Ovary (tissue), 10 donors: ENCODE measurements at places on chromosomes 12 and 14. TPM values are rescaled to one million over a fixed set of nuclear protein-coding genes. Genes with fewer than 3 reads are reported as not detected.

GRCh38 chr12:14452336-14452735 lies 86.9 kb downstream of the ATF7IP start:
- H3K4me3 ChIP-seq, result no peak overlapping the region
- H3K36me3 ChIP-seq, result no peaks in the 10 kb centered on the region
- no peak for DNase-seq
- H3K4me1 ChIP-seq, result peaks cover under 1% of the 10 kb centered on the region
- no peaks in the 10 kb centered on the region for H3K27me3 ChIP-seq

GRCh38 chr12:45928309-45928708 lies 62.1 kb downstream of the SCAF11 start:
- H3K27ac ChIP-seq, result no peak overlapping the region
- no peak for DNase-seq
- no peaks in the 10 kb centered on the region for H3K36me3 ChIP-seq
- no peak overlapping the region for H3K4me3 ChIP-seq
- H3K4me1 ChIP-seq, result no peaks in the 10 kb centered on the region

- H3K4me1 ChIP-seq, result no peaks in the 10 kb centered on the region
- H3K36me3 ChIP-seq, result no peaks in the 10 kb centered on the region
These were observed 256.5 kb downstream of the EMP1 start for GRCh38 chr12:13452955-13453570.

DNA sequence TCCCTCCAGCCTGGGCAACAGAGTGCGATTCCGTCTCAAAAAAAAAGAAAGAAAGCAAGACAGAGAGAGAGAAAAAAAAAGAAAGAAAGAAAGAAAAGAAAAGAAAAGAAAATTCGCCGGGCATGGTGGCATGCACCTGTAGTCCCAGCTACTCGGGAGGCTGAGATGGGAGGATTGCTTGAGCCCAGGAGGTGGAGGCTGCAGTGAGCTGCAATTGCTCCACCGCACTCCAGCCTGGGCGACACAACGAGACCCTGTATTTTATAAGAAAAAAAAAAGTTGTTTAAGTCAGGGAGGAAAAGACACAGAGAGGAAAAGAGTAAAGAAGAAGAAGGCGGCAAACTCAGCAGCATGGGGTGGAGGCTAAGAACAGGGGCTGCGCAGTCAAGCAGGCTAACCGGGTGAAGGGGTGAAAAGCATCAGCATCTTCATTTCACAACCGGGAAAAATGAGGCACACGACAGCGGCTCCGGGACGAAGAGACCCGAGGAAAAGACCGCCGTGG lies 557 bp upstream of the FICD start:
- H3K4me1 ChIP-seq, result no peaks in the 10 kb centered on the region
- H3K27me3 ChIP-seq, result no peaks in the 10 kb centered on the region
- H3K27ac ChIP-seq, result no peak overlapping the region
- DNase-seq, result no peak

- no peak overlapping the region for H3K27ac ChIP-seq
- H3K4me1 ChIP-seq, result peaks cover 2% of the 10 kb centered on the region
- H3K36me3 ChIP-seq, result no peaks in the 10 kb centered on the region
These were observed 409.0 kb downstream of the RGS6 start for GRCh38 chr14:72341237-72341636.

GRCh38 chr14:103698380-103699260 lies 16.6 kb downstream of the XRCC3 start:
- peaks cover 22% of the 10 kb centered on the region for H3K4me1 ChIP-seq
- no peaks in the 10 kb centered on the region for H3K27me3 ChIP-seq
- no peak overlapping the region for H3K4me3 ChIP-seq
- H3K36me3 ChIP-seq, result no peaks in the 10 kb centered on the region
- no peak for DNase-seq
- H3K27ac ChIP-seq, result no peak overlapping the region

DNA sequence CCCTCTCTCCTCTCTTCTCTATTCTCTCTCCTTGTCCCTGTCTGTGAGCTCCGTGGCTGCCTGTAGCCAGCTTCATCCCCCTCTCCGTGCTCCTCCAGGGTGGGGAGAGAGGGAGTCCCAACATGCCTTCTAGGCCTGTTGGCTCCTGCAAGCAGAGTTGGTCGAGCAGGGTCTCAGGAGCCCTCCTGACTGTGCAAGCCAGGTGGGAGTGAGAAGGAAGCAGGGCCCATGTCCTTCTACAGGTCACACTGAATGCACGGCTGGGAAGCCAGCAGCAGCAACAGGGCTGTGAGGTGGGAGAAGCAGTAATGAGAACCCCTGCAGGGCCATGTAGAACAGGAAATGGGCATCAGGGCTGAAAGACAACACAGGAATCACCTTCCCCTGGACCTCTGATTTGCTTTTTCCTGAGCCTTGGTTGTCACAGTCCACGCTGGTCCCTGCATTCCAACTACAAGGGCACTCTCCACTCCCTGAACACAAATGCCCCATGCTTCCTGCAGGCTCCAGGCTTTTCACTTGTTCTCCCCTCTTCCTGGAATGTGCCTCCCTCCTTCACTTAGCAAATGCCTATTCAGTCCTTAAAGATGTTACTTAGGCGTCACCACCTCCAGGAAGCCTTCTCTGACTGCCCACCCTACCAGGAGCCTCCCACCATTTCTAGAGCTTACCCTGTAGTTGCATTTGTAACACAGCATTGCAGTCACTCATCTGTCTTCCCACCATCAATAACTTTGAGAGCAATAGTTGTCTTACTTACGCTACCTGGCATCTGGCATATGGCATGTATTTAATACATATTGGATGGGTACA lies 51.2 kb downstream of the TSPAN11 start:
- H3K4me1 ChIP-seq, result no peaks in the 10 kb centered on the region
- H3K36me3 ChIP-seq, result no peaks in the 10 kb centered on the region
- DNase-seq, result no peak
- no peak overlapping the region for H3K4me3 ChIP-seq
- H3K27ac ChIP-seq, result no peak overlapping the region
- no peaks in the 10 kb centered on the region for H3K27me3 ChIP-seq

GRCh38 chr14:104184506-104184905 lies 46.1 kb downstream of the KIF26A start:
- no peak for DNase-seq
- H3K4me3 ChIP-seq, result no peak overlapping the region
- H3K27ac ChIP-seq, result no peak overlapping the region

DNA sequence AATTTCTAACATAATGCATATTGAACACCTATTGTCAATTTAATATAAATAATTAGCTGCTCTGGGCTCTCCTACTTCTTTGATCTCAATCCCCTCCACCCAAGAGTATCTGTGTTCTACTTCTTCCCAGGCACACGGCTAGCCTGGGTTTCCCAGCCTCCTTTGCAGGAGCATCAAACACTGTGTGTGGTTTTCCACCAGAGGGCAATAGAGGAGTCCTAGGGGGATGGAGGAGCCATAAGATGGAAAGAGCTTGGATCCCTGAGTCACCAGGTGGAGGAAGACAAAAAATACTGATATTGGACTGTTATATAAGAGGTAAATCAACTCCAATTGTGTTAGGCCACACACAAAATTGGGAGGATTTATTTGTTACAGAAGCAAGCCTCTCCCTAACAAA lies 333.7 kb downstream of the GLT1D1 start:
- H3K4me1 ChIP-seq, result no peaks in the 10 kb centered on the region
- H3K27me3 ChIP-seq, result no peaks in the 10 kb centered on the region
- no peak overlapping the region for H3K4me3 ChIP-seq
- no peak for DNase-seq
- no peak overlapping the region for H3K27ac ChIP-seq
- H3K36me3 ChIP-seq, result no peaks in the 10 kb centered on the region

DNA sequence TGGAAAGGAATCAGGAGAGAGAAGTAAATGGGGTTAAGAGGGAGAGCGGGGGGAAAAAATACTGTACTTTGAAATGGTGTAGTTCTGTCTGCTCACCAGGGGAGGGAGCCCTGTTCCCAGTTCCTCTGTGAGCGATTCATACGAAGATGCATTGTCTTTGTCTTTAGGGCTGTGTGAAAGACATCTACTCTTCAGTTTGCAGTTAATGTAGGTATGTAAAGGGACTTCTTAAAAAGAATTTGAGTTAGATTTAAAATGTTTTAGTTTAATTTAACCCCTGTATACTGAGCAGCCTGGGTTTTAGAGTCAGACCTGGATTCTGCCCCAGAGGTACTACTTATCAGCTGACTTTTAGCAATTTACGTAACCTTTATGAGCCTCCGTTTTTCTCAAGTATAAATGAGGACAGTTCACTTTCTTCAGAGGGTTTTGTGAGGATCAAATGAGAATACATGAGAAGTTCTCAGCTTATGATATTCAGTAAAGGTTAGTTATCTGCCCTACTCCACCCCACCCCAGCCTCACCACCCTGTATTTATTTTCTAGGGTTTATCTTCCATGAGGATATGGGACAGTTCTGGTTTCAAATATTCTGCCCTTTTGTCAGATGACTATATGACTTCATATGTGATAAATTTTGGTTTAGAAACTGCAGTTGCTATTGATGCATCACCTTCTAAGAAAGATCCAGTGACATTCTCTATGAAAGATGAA lies 82.5 kb upstream of the EVL start:
- DNase-seq, result peak; percentile 52
- H3K4me3 ChIP-seq, result no peak overlapping the region
- no peaks in the 10 kb centered on the region for H3K36me3 ChIP-seq
- no peaks in the 10 kb centered on the region for H3K4me1 ChIP-seq
- H3K27ac ChIP-seq, result no peak overlapping the region

DNA sequence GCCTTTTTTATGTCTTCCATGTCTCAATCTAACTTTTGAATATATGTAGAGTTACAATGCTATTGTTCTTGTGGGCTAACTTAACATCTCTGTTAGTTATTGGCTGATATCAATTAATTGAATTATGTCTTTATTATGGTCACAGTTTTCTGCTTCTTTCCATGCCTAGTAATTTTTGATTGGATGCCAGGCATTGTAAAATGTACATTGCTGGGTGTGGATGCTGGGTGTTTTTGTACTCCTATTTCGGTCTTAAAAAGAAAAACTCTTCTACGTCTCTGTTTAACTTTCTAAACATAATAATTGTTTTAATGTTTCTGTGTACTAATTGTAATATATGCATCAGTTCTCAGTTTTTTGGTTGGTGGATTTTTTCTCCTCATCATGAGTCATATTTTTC lies 296.1 kb upstream of the PRICKLE1 start:
- H3K4me3 ChIP-seq, result no peak overlapping the region
- no peaks in the 10 kb centered on the region for H3K4me1 ChIP-seq
- DNase-seq, result no peak
- H3K27me3 ChIP-seq, result no peaks in the 10 kb centered on the region

DNA sequence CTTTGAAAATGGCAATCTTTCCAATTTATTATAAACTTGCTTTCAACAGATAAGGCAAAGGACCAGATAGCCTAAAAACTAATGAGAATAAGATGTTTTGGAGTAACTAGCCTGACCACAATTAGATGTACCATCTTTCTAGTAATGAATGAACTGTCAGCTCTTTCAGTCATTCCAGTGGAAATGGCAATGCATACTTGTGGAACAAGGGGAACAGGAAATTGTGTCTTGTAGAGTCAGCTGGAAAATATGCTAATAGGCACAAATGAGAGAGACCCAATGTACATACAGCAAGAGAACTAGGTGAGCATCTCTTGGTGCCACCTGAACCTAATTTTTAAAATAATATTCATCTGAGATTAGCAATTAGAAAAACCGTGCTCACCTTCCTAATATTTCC lies 76.1 kb upstream of the GPHB5 start:
- no peak for DNase-seq
- H3K27me3 ChIP-seq, result no peaks in the 10 kb centered on the region
- H3K36me3 ChIP-seq, result no peaks in the 10 kb centered on the region
- H3K4me3 ChIP-seq, result no peak overlapping the region
- no peaks in the 10 kb centered on the region for H3K4me1 ChIP-seq

- peaks cover 10% of the 10 kb centered on the region for H3K4me1 ChIP-seq
- DNase-seq, result no peak
- no peak overlapping the region for H3K4me3 ChIP-seq
These were observed 13.8 kb downstream of the BICD1 start for GRCh38 chr12:32120419-32120818.

- H3K27me3 ChIP-seq, result no peaks in the 10 kb centered on the region
- H3K4me3 ChIP-seq, result no peak overlapping the region
- no peak for DNase-seq
These were observed 35.0 kb upstream of the FKBP4 start for GRCh38 chr12:2759733-2760132.

DNA sequence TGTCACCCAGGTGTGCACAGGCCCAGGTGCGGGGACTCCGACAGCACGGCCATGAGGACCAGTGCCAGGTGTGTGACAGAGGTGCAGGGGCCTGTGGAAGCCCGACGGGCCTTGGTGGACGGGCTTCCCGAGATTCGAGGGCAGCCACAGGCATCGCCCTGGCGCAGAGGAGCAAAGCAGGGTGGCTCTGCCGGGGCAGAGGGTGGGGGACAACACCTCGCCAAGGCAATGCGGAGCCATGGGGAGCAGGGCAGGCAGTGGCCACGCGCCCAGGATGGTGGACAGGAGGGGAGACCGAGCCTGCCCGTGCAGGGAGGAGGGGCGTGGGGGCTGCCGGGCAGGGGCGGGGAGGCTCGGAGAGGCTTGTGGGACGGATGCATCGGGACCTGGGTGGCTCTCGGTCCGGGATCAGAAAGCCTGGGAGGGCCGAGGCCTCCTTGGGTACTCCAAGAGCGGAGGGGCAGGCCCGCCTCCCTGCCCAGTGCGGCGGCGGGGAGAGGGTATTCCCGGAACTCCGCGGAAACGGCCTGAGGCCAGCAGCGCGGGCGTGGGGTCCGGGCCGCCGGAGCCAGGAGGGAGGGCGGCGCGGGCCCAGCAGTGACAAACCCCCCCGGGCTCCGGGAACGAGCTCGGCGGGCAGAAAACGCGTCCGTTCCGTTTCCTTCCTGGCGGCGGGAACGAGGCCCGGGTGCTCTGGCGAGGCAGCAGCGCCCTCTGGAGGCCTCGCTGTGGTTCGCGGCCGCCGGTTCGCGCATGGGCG lies 1.6 kb downstream of the TMEM121 start:
- H3K36me3 ChIP-seq, result no peaks in the 10 kb centered on the region
- H3K27ac ChIP-seq, result peak overlapping the region; percentile 53
- DNase-seq, result peak; percentile 80
- H3K4me1 ChIP-seq, result peaks cover 10% of the 10 kb centered on the region
- H3K27me3 ChIP-seq, result no peaks in the 10 kb centered on the region

DNA sequence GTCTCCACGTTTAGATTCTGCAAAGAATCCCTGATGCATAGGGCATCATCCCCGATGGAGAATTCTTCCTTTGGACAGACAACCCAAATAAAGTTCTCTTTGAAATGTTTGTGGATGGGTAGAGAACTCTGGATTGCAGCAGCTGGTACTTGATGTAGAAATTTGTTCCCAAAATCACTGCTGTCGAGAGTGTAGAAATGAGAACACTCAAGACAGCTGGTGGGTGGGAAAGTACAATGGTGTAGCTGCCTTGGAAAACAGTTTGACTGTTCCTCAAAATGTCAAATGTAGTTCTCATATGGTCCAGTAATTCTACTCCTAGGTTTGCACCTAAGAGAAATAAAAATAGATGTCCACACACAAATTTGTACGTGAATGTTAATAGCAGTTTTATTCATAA lies 671.5 kb upstream of the TMEM132C start:
- no peak overlapping the region for H3K4me3 ChIP-seq
- DNase-seq, result no peak
- H3K4me1 ChIP-seq, result no peaks in the 10 kb centered on the region
- no peak overlapping the region for H3K27ac ChIP-seq
- no peaks in the 10 kb centered on the region for H3K27me3 ChIP-seq

- no peak overlapping the region for H3K27ac ChIP-seq
- no peak overlapping the region for H3K4me3 ChIP-seq
- H3K36me3 ChIP-seq, result no peaks in the 10 kb centered on the region
These were observed 243.1 kb downstream of the AKAP6 start for GRCh38 chr14:32571995-32572866.

The TRIM9 gene
- 8.7 TPM for total RNA-seq

The PLEK2 gene
- 2.0 TPM for total RNA-seq

The SLC39A2 gene
- total RNA-seq, result 0.28 TPM

The MMP19 gene
- 15.4 TPM for total RNA-seq

The NPAS3 gene
- total RNA-seq, result 11.4 TPM

The SLC35F4 gene
- total RNA-seq, result not detected

The CD69 gene
- 7.8 TPM for total RNA-seq

The ACOT6 gene
- total RNA-seq, result not detected

The TAS2R42 gene
- not detected for total RNA-seq

The P2RX2 gene
- total RNA-seq, result not detected
